Activated naive CD8-positive, alpha-beta T cell treated with anti-CD3 and anti-CD28 coated beads for 36 hours (primary cell): ENCODE measurements at places on chromosomes 1 and 21.

DNA sequence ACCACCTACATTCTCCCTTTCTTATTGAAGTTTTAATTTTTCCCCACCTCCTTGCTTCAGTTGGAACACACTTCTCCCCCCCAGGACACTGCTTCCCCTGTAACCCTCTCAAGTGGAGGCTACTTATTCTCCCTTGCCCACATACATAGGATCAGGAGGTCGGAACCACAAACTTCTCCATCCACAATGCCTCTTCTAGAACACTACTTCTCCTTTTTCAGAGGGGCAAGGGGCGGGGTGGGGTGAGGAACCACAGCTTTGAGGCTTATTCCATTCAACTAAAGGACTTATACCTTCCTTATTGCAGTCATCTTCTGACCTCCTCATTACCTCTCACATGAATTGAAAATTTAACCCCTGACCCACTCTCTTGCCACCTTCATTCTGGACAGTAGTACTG, 81.3 kb downstream of the NEK7 start:
- DNase-seq, result no peak

GRCh38 chr21:31111093-31111492, 72.8 kb upstream of the KRTAP19-8 start:
- no peak for DNase-seq

- peak; percentile 55 for DNase-seq
Observed at GRCh38 chr1:16048573-16049189, 5.1 kb downstream of the CLCNKB start.

- DNase-seq, result no peak
Observed at GRCh38 chr1:243621973-243622372, 228.1 kb downstream of the AKT3 start.

DNA sequence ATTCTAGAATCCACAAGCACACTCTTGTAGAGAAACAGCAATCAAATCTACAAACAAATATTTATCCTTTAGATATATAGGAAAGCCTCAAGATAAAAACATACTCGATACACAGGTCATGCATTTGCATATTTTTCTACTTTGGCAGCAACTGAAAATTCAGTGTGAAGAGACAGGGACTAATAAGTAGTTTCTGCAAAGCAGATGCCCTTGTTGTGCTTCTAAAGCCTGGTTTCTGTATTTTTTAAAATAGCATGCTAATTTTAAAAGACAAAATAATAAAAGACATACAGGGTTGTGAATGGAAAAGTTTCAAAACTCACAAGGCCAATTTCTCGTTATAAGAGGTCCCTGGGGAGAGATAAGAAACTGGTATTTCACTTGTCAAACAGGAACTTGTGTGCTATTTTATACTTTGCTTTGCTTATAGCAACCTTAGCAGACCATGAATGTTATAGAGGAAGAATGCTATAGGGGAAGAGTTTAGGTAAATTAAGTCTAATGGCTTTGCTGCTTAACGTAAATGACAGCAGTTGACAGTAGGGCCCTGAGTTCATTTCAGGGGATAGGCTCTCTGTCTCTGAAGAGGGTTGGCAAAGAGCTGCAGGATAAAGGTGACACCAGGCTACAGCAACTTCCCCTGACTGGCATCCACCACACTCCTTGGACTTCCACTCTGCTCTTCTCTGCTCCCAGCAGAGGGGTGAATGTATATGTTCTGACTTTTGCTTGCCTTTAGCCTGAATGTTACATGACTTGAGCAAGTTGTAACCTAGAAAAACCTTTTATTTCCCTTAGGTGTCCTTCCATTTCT, 9.4 kb upstream of the RGS13 start:
- no peak for DNase-seq

GRCh38 chr1:218895064-218895587, 278.6 kb upstream of the LYPLAL1 start:
- no peak for DNase-seq

DNA sequence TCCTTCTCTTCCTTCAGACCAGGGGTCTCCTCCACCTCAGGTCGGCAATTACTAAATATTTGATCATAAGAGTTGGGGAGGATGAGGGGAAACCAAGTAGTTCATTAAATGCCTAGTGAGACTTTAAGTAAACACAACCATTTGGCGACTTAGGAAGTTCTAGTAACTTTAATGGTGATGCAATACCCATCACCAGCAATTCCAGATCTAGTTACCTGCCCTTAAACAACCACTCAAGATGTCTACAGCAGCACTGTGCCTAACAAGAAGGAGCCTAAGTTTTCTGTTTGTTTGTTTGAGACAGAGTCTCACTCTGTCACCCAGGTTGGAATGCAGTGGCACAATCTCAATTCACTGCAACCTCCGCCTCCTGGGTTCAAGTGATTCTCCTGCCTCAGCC, 56.6 kb upstream of the L1TD1 start:
- no peak for DNase-seq

GRCh38 chr21:34825948-34826548, 157.3 kb downstream of the CLIC6 start:
- no peak for DNase-seq

DNA sequence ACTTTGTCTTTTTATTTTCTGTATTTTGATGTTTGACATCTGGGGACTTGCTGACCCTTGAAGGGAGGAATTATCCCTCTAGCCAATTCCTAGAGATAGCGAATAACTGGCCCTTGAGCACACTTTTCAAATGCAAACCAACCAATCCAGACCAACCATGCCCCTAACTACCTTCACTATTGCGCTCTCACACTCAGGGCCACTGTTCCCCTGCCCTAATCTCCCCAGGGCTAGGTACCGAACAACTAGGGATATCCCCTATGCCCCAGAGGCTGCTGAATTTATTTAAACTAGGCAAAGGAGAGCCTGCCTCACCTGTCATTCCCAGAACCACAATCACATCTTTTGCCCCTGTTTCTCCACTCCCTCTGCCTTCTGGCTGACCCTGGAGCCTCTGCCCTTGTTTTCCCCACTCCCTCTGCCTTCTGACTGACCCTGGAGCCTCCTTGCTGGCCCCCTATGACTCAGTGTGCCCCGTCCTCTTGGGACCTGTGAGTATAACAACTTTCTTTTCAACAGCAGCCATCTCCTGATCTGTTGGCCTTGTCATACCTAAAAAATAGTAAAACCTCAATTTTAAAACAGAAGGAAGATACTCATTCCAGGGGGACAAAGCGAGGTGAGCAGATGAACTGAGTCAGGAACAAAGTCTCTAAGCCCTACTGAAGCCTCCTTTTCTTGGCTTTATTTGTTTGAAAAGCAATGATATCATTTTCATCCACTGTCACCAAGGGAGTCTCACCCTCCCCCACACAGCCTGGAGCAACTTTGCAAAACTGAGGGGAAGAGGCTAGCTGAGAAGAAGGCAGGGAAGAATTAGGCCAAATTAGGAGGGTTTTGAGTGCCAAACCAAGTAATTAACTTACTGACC, 115.5 kb downstream of the NMNAT2 start:
- DNase-seq, result no peak

GRCh38 chr1:110502402-110503151, 16.4 kb downstream of the KCNA10 start:
- no peak for DNase-seq

- peak; percentile 15 for DNase-seq
Observed at GRCh38 chr1:234322979-234323378, 50.3 kb upstream of the COA6 start.

GRCh38 chr1:115068826-115069585, 20.3 kb downstream of the TSPAN2 start:
- no peak for DNase-seq

GRCh38 chr1:226063224-226063976, 884 bp downstream of the H3-3A start:
- DNase-seq, result peak; percentile 46

DNA sequence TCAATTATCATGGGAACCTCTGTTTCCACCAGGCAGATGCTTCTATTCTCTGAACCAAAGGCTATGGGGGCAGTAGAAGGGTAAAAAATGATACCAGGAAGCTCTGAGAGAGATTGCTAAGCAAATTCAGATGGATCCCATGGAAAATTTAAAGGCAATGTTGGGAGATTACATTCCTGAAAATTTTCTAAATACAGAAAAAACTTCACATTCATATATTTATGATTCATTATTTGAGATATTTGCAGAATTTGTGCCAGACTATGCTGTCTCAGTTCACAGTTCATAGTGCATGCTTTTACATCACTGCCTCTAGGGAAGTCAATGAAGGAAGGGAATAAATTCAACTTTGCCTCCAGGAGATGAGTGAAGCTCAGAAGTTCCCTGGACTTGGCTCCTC, 57.5 kb downstream of the KCNT2 start:
- no peak for DNase-seq

GRCh38 chr1:88433556-88433955, 250.5 kb upstream of the PKN2 start:
- no peak for DNase-seq

- DNase-seq, result no peak
Observed at GRCh38 chr1:69693921-69694675, 126.4 kb downstream of the LRRC7 start.

DNA sequence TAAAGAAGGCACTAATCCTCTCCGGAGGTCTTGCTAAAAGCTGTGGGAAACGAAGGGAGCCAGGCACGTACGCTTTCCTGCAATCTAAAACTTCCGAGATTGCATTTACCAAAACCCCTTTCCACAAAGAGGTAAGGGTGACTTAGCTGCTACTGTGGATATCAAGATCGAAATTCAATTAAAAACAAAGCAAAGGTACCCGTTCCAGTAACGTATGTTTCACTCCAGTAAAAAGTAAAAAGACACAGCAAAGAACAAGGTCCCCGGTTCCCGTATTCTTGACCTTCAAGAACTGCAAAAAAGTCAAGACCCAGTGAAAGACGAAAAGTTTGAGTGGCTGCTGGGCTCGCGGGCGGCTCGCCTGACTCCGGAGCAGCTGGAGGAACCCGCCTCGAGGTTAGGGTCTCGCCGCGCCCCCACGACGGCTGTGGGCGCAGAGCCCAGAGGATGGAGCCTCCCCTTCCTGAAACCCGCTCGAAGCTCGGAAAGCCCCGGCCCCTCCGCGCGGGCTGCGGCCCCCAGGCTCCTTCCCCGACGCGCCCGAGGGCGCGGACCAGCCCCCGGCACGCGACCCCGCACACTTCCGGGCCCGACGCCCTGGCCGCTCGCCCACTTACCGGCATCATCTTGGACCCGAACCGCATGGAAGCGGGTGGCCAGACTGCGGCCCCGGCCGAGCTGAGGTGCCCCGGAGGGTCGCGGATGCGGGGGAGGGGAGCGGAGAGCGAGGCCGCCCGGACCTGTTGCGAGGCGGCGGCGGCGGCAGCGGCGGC, 524 bp downstream of the TP53BP2 start:
- peak; percentile 68 for DNase-seq

- no peak for DNase-seq
Observed at GRCh38 chr1:229266274-229266673, 4.6 kb upstream of the RAB4A start.

GRCh38 chr1:72111662-72112061, 170.7 kb downstream of the NEGR1 start:
- no peak for DNase-seq

DNA sequence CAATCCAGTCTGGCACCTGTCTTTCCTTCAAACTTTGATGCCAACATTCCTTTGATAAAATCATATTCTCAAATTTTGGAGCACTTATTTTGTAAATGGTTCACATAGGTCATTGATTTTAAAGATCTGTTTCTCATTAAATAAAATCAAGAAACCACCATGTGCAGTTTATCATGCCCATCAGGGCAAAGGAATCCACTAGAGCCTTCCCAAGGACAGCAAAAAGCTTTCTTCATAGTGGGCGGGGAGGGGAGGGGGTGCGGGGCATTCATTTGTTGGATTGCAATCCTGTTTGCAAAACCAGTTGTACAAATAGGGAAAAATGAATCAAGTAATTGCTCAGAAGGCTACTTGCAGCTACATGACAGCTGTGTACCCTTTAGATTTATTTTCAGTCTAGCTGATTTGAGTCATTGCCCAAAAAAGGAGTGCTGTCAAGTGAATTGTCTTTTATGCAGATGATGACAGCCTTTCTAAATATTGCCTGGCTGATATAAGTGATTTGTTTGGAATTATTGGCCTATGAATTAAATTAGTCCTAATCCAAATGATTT, 23.0 kb downstream of the LRRC8B start:
- DNase-seq, result no peak

DNA sequence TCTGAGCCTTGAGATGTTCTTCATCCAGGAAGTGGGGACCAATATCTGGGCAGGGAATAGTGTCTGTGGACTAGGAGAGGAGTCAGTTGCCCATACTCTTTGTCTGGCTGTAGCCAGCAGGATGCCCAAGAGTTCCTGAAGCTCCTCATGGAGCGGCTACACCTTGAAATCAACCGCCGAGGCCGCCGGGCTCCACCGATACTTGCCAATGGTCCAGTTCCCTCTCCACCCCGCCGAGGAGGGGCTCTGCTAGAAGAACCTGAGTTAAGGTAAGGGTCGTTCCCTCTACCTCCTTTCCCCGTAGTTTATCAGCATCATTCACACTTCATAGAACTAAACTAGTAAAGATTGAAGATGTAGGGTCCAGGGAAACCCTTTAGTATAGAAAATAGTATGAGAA, 3.4 kb upstream of the PPOX start:
- no peak for DNase-seq
